ENCODE measurements at places on chromosomes 6 and 20.

DNA sequence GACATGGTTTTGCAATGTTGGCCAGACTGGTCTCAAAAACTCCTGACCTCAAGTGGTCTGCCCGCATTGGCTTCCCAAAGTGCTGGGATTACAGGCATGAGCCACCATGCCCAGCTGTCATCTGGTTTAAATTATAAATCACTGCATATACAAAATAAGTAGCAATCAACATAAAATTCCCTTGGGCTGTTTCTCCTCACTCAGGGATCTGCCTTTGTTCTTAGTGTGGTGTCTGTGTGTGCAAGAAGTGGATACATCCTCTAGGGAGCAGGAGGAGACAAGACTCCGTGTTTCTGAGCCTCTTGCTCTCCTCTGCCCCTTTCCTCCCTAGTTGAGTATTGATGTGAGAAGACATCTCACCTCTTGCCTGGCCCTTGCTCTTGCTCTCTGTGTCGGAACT, 65.2 kb upstream of the ADGRF4 start:
- no peak for DNase-seq

- DNase-seq: no peak
Observed at GRCh38 chr6:133889557-133890403, 867 bp downstream of the TCF21 start.

GRCh38 chr6:34350137-34350933, 42.1 kb downstream of the NUDT3 start:
- no peak for DNase-seq

DNA sequence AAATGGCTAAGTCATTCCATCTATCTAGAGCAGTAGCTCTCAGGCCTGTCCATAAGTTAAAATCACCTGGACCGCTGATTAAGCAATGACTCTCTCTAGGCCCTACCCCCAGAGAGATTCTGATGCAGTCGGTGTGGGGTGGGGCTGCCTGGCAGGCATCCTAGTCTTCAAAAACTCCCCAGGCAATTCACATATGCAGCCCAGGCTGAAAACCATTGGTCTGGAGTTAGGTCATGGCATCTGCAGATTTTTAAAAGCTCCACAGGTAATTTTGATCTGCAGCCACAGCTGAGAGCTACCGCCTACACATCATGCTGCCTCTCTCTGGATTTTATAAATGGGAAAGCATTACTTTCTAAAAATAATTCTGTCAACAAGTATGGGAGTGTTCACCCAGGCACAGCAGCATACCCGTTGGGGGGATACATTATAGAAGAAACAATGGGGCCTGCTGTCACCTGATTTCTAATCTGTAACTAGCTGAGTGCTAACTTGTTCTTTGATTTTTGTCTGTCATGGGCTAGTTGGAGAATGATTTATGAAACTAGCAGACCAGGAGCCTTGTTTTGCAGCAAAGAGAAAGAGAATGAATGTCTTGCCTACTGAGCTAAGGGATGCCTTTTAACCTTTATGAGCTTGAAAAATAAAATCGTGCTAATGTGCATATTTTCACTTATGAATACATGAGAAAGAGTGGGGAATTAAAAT, 44.1 kb upstream of the ATXN1 start:
- DNase-seq: no peak

- no peak for DNase-seq
Observed at GRCh38 chr6:22631091-22631490, 61.7 kb downstream of the HDGFL1 start.

- DNase-seq: no peak
Observed at GRCh38 chr20:41094353-41095055, 42.8 kb upstream of the PLCG1 start.

DNA sequence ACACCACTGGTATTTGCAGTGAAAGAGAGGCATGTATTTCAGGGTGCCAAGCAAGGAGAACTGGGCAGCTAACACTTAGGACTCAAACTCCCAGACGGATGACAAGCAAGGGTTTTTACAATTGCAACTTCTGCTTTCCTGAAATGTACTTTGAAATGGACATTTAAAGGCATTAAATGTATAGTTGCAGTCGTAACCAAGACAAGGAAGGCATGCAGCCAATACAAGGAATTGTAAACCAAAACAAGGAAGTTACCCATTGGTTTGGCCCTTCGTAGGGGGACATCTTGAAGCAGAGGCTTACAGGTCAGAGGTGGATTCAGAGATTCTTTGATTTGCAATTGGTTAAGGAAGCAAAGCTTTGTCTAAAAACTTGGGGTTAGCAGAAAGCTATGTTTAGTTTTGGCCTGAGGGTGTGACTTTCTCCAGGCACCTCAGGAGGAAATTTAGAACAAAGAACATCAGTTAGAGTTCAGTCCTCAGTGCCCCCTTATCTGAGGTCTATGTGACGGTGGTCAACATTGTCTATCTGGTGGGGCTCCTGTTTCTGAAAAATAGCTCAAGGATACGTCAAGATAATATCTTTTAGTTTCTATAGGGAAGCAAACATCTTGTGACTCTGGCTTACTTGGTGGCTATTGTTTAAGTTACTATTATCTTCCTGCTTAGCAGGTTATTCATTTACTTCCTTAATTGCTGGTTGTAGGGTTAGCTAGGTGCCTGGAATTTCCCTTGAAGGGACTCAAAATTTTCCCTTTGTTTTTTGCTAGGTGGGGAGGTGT, 266.0 kb downstream of the CD83 start:
- DNase-seq: no peak

DNA sequence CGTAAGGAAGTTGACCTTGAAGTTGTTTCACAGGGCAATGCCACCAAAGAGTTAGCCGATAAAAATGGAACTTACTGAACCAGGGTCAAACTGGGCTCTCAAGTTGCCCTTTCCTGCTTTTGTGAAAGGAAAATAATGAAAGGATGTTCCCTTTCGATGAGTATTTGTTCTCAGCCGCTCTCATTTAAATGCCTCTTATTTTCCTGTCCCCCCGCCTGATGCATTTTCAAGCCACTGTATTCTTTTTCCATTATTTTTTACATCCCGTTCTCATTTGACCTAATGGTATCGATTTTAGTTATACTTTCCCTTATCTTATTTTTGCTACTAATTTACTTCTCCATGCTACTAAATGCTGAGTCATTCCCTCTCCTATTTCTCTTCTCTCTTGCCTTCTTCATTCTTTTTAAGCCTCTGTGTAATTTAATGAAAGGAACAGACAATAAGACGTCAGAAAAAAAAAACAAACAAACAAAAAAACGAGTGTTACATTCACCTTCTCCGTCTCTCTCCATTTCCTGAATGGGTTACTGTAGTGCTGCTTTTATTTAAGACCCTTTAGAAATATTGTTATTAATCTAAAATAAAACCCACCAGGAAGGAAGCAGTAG, 655 bp upstream of the NDUFAF4 start:
- DNase-seq: no peak

DNA sequence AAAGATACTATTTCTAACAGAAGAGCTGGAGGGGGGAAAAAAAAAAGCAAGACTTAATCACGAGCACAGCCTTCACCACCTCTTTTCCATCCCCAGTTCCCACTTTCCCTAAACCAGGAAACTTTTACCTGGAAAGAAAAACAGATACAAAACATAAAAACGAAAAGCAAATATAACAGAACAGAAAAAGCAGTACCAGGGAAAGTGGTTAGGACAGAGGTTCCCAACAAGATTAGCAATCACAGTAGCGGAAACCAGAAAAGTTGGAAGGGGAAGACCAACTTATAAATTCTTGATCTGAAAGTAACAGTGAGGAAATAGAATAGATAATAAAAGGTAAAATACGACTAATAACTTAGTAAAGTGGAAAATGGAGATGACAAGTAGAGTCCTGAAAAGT, 1.2 kb downstream of the DDX39B start:
- DNase-seq: no peak

DNA sequence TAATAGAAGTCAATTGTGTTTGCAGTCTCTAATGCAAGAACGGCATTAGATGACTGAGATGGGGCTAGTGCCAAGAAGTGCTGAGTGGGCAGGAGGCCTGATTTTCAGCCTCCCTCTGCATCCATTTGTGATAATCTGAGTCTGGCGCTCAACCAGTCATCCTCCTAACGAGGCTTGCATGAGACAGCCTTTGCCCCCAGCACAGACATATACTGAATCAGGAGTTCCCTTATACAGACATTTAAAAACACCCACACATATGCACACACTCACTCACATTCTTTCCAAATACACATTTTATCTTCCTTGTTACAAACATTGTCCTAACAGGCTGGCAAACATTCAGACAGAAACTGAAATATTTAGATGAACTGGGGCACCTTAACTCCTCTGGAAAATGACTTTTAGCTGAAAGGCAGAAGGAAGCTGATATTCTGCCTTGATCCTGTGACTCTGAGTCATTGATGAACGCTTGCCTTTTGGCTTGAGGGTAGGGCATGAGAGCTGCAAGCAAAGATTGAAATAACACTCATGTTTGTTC, 562.3 kb downstream of the DHX35 start:
- DNase-seq: no peak

DNA sequence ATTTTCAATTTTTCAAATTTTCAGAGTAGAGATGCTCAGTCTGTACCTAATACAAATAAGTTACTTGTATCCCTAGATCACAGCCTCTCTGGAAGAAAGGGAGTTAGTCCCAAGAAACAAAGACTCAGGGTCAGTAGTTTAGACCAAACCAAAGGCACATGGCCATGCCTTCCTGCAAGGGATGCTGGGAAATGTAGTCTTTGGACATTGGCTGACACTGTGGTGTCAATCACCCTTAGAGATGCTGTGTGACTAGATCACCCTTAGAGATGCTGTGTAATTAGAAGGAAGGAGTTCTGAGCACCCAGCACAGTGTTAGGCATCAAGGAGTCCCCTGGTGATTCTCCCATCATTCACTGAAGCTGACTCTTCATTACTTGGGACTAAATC, 202.1 kb downstream of the NFATC2 start:
- DNase-seq: no peak

GRCh38 chr20:32621071-32621890, 36.1 kb upstream of the NOL4L start:
- DNase-seq: no peak

- no peak for DNase-seq
Observed at GRCh38 chr6:95576218-95576997, 927 bp upstream of the MANEA start.

- no peak for DNase-seq
Observed at GRCh38 chr20:12199703-12200102, 282.0 kb downstream of the BTBD3 start.

DNA sequence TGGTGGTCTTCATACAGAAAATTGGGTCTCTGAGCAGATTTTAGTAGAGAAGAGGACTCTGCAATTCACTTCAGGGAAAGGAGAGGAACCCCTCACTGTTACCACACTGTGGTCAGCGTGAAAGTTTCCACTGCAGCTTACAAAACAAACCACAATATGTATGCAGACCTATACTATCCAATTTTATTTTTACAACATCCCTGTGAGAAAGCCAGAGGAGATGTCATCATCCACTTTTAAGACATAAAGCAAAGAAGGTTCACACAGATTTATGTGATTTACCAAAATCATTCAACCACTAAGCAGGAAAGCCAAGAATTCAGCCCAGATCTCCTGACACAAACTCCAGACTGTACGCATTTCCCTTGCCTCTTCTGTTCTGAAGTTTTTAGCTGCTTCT, 442.4 kb downstream of the FRK start:
- DNase-seq: no peak

DNA sequence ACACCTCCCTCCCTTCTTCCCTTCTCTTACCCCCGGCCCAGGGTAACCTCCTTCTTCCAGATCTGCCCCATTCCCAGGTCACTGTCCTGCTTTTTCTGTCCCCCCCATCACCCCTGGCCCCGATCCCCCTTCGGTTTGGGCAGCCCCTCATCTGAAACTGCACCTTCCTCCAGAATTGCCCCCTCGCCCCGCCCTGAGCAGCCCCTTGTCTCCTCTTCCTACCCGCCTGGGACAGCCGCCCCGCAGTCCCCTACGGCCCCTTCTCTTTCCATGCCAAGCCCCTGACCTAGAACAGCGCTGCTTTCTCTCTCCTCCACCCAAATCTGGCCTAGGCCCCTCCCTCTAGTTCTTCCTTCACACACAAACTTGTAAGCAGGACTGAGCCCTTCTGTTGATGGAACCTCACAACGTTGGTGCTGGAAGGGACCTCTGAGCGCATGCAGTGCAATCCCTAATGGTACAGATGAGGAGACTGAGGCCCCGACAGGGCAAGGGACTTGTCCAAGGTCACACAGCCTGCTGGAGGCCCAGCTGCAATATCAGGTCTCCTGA, 630 bp downstream of the PPP2R5D start:
- no peak for DNase-seq

GRCh38 chr20:50804437-50805348, 9.8 kb downstream of the BCAS4 start:
- DNase-seq: no peak

- no peak for DNase-seq
Observed at GRCh38 chr20:13307562-13308163, 86.6 kb downstream of the ISM1 start.

DNA sequence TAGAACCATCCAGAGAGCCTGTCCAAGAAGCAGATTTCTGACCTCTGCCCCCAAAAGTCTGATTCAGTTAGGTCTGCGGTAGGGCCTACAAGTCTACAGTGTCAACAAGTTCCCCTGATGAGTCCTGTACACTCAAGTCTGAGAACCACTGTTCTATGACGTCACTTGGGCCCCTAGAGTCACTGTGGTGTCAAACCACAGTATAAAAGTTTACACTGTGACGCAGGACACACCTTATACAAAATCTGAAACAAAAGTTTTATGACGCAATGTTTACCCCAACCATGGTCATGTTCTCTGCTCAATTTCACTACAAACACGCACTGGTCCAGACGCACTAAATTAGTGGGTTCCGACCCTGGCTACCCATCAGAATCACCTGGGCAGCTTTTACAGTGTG, 17.9 kb downstream of the SLA2 start:
- no peak for DNase-seq

GRCh38 chr6:112281821-112282615, 27.7 kb upstream of the LAMA4 start:
- DNase-seq: no peak

DNA sequence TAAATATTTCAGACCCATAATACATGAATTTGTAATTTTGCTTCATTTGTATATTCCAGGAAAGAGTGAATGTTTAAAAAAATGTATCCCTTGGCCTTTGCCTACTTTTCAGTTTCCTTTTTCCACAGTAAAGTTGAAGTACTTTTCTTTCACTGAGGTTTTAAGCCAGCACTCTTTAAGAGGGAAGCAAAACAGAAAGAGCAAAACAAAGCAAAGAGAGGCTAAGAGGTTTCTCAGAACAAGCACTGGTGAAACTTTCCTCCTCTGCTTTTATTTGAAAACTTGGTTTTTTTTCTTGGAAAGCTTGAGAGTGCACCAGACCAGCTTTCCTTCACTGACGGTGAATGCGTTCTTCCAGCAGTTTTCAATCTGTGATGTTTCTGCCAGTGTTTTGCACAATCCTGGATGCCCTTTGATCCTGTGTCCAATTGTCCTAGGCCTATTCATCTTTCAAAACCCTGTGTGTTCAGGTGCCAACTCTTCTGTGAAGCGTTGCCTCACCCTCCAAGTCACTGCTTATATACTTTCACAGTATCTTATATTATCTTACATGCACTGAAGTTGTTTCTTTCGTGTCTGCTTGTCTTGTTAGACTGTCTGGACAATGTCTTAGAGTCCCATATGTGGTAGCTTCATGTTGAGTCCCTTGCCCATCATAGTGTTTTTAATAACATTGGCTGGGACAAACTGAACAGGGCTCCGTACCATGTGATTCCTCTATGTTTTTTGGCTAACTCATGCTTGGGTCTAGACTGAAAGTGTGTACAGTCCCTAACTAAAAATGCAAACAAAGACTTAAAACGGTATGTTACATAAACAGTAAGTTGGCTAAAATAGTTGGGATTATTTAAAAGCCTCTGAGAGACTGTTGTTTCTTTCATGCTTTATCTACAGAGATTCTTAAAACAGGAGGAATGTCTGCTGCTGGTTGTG, 1.9 kb downstream of the RNF217 start:
- no peak for DNase-seq

- no peak for DNase-seq
Observed at GRCh38 chr6:121828146-121828886, 392.9 kb downstream of the GJA1 start.
